ENCODE measurements at places on chromosomes 3 and 15.

DNA sequence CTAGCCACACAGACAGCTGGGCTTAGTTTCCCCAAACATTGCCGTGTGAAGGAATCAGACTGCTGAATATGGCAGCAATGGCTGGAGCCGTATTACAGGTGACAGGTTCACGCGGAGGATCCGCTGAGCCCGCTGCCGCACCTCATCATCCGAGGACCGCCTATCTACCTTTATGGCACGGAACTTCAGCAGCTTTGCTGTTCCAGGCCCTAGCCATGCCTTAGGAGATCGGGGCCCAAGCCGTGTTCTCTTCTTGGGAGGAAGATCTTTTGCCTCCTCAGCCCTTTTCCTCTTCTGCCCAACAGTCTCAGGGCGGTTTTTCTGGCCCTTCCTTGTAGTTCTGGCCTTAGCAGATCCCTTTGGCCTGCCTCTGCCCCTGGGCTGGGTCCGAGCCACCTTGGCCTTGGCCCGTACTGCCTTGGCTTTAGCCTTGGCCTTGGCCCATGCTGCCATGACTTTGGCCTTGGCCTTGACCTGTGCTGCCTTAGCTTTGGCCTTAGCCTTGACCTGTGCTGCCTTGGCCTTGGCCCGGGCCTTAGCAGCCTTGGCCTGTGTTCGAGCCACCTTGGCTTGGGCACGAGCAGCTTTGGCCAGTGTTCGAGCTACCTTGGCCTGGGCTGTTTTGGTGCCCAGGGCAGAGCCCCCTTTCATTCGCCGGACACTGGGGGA, 3.2 kb downstream of the CCDC71 start:
- no peak for DNase-seq

GRCh38 chr3:105944276-105944675, 75.5 kb upstream of the CBLB start:
- DNase-seq = no peak

GRCh38 chr15:37638691-37639090, 295.7 kb upstream of the TMCO5A start:
- no peak for DNase-seq

DNA sequence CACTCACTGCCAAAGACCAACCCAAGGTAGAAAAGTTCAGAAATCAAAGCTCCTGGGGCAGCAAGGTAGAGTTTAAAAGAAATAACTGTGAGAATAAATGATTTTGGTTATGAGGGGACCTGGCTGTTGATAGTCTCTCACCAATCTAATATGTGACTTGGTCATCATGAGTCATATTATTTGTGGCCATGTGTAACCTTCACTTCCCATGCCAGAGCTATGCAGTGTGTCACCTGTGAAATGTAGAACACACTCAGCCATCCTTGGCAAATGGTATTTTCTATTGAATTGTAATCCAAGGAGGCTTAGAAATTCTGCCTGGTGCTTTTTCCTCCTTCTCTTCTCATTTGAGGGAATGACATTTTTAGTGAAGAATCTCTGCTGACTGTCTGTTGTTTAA, 184.2 kb upstream of the STAC start:
- no peak for DNase-seq

GRCh38 chr3:25532431-25533162, 104.5 kb downstream of the RARB start:
- DNase-seq = no peak

DNA sequence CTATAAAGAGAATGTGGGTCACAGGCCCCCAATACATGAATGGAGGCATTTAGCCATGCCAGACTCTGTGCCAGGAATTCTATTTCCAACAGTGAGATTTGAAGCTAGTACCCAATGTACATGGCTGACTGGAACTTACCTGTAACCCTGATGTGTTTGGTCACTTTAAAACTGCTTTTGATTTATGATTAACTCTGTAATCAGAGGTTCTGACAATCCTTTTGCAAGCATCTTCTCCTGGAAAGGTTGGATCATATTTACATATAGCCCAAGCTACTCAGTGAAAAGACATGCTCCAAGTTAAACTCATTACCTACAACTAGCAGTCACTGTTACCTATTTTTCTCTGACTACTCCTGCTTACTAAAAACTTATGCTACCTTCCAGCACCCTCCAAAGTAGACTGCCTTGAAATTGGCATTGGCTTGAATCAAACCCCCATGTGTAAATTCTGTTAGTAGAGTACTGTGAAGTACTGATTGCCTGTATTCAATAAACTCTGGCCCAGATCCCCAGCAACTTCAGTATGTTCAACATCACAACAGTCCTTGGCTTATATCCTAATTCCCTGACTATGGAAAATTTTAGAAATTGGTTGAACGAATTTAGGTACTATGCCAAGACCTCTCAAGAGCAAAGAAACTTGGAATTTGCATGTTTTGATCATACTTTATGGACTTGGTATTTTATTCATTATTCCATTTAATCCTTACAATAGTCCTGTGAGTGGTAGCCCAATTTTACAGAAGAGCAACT, 665.6 kb upstream of the NECTIN3 start:
- no peak for DNase-seq

DNA sequence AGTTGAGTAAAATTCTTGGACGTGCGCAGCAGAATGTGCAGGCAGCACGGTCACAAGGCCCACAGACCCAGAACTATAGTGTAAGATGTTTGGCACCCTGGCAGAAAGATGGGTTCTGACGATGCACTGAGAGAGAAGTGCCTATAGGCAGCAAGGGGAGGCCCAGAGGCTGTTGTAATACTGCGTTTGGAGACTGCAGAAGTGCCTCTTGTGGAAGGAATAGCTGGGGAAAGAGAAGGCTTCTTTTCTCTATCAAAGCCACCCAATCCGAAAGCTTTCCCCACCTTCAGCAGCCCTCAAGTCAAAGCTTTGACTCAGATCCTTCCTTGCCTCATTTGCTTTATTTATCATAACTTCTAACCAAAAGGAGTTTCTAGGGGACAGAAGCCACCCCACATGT, 5.2 kb upstream of the SIN3A start:
- DNase-seq = no peak

- no peak for DNase-seq
These were observed 28.3 kb upstream of the ATP2B2 start for GRCh38 chr3:10533737-10534023.

DNA sequence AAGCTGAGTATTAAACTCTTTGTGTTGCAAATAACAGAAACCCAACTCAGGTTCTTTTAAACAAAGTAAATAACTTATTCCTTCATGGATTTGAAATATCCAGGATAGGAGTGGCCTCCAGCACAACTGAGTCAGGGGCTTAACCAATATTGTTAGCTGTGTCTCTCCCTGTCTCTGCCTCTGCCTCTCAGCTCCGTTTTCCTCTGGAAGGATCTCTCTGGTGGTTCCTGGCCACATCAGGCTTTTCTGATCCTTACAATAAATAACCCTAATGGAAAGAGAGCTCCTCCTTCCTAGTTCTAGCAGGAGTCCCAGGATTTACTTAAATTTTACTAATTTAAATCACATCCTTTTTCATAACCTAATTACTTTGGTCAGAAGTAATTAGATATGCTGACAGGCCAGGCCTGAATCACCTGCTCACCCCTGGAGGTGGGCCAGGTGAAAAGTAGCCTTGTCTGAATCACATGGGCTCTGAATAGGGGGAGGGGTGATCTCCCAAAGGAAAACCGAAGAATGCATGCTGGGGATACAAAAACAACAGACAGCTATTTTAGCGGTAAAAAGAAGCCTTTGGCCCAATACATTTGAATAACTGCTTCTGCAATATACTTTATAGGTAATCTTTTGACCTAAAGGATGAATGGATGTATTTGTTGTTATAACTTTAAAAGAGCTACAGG, 75.4 kb downstream of the REC114 start:
- no peak for DNase-seq

- no peak for DNase-seq
These were observed 11.2 kb downstream of the CIP2A start for GRCh38 chr3:108578064-108578463.

GRCh38 chr15:70361106-70361505, 263.4 kb upstream of the TLE3 start:
- DNase-seq = no peak

DNA sequence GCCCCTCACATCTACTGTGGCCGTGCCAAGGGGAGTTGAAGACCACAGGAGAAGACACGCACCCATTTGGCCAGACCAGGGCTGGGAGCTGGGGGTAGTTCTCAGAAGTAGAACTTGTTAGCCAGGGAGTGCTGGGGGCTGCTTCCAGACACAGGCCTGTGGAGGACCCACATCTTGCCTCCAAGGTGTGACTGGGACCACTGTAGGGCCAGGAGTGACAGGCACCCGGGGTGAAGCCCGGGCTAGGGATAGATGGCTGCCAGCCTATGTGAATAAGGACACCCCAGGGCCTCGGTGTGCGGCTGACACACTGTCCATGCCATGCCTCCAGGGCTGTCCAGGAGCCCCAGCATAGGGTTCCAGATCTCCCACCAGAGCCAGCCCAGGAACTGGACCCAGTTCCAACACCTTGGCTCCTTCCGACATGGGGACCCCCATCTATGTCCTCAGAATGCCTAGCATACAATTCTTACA, 1.8 kb downstream of the ANPEP start:
- DNase-seq = no peak

GRCh38 chr3:52193065-52193464, 4.9 kb upstream of the ALAS1 start:
- DNase-seq = no peak

GRCh38 chr15:95295896-95296625, 1034.4 kb upstream of the NR2F2 start:
- DNase-seq = no peak

- peak; percentile 86 for DNase-seq
These were observed 224.8 kb upstream of the IL12A start for GRCh38 chr3:159763602-159764489.

DNA sequence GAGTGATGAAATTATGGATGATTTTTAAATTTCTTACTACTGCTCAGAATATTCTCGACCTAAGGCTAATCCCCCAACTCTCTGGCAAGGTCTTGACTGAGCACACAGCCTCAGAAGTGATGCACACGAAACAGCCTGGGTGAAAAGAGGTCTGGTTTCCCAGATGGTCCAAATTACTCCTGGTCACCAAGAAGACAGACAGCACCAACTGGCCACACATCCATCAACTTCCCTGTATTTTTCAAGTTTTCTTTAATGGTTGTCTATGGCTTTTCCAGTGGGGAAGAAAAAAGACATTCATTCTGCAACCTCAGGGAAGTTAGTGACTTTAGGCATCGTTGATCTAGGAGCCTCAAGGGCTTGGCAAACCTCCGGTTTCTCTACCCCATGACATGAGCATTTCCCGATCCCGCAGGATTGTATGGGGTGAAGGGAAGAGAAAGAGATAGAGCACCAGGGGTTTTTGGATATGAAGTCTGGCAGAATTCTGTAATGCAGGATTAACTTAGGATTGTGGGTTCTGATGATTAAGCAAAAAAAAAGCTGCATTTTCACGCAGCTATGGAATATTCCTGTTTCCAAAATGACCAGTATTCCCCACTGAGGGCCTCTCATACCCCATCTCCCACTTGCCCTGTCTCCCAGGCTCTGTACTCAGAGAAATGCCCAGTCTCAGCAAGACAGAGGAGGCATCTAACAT, 62.2 kb downstream of the UMPS start:
- DNase-seq = no peak

DNA sequence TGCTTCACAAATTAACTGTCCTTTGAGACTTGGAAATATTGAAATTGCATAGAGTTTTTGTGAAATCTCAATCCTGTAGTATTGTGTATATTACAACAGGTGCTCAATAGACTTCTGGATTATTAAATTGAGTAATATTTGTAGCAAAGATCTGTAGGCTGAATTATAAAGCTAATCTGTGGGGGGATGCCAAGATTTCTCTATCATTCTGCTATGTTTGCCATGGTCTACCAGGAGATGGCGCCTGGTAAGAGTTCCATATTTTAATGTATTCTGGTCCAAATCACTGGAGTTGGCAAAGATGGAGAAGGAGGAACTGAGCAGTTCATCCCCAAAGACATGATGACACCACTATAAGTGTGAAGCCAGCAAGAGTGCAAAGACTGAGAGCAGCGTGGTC, 340.9 kb upstream of the TPRG1 start:
- no peak for DNase-seq

DNA sequence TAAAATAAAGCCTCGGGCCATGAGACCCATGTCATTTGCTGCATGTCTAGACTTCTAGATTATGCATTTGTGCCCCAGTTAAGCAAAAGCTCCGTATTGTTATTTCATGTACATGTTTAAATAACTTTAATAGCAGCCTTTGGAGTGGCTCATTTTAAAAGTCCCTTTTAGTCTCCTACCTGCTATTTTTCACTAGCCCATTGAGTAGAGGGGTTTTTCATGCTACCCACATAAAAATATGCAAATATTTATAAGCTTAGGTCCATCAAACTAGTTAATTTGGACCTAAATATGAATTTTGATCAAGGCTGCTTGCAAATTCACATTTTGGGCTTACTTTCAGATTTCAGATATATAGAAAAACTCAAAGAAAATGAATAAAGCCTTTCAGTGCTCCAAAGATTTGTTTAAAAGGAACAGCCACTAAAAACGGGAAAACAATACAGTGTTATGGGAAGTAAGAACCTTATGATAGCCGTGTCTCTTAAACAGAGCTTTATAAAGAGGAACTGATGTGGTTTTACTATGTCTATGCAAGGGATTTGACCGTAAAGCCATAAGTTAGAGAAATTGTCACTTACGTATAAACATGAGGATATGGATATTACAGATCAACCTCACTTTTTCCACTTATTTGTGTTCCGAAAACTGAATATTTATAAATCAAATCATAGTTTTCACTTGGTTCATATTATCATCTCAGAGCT, 30.0 kb downstream of the FILIP1L start:
- DNase-seq = no peak

DNA sequence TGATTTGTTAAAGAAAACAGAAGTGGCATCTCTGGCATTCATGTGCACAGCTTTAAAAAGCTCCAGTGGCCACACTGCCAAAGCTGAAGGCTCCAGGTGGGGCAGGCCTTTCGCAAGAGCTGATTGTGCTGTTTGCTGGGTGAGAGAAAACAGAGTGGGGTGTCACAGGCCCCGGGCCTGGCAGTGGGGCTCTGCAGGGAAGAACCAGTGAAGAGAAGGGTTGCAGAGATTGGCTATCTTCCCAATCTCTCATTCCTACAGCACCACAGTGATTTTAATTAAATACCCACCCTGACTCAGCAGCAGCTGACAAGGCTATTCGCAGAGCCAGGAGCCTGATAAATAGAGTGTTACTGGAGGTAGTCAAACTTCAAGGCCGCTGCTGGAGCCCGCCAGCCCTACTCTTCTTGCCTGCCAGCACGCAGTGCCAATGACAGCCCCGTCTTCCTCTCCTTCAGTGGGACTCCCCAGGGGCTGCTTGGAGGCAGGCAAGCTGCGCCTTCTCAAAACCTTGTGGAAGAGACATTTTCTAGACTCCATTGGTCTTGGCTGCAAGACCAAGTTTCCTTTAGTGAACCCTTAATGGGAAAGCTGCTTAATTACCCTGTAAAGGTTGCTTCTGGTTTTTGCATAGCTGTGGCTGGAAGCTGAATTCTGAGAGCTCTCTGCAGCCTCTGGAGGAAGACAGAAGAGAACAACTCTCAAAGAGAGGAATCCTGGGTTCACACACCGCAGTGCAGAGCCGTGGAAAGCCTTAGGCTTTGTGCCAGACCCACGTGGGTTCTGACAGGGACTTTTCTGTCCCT, 225.8 kb upstream of the SLCO3A1 start:
- no peak for DNase-seq

- no peak for DNase-seq
These were observed 224.9 kb upstream of the TOPAZ1 start for GRCh38 chr3:44016818-44017217.

GRCh38 chr3:43624619-43625305, 3.0 kb upstream of the ANO10 start:
- DNase-seq = no peak
